Activated naive CD4-positive, alpha-beta T cell (primary cell): ENCODE measurements at places on chromosomes 11 and 22.

DNA sequence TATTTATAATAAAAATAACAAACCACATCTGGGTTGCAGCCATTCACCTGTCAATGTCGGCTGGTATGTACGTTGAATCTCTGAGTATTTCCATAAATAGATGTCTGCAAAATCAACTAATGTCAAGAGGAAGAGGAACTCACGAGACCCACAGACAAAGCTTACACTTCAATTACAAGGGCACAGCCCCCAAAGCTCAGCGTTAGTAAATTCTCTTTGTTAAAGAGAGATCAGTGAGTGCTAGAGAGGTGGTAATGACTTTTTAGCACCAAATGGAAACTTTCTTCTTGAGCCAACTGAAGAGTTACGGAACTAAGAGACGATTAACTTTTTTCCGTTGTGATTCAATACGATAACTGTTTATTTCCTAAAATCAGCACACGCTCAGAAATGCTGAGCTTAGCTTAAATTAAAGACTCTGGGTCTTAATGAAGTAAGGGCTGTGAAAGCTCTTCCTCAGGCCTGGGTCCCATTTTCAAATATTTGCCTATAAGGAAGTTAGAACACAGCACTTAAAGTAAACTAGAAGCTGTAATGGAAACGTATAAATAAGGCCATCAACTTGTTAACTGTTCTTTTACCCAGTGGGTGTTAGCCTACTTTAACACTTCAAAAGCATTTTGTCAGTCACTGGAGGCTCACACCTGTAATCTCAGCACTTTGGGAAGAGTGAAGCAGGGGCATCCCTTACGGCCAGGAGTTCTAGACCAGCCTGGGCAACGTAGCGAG lies 22.8 kb upstream of the TFIP11 start:
- no peak for DNase-seq

GRCh38 chr11:3133261-3134217 lies 31.6 kb downstream of the OSBPL5 start:
- no peak for DNase-seq

DNA sequence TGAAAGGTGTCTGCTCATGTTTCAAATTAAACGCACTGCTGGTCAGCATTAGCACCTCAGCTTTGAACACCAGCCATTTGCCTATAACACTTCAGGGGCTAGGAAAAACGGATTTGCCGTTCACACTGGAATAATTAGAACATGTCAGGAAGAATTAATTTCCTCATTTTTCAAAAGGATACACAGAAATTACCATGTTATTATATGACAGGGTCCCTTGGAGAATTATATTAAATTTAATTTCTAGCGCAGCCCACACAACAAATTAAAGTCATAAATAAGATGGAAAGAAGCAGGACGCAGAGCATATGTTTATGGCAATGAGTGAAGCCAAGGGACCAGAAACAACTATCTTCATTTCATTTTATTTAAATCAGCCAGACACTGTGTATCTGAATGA lies 83.8 kb upstream of the SOX6 start:
- no peak for DNase-seq

DNA sequence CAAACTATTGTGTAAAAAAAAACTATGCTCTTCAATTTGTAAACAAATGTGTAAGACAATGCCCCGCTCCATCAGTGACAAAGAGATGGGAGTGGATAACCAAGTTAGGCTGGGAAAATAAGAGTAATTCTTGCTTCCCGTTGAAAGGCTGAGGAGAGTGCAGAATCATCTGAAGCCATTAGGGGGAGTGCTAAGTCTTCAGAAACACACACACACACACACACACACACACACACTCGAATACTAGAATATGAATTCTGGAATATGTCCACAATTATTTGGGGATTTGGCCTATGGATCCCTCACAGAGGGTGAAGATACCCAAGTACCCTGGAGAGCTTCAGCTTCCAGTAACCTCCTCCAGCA lies 27.8 kb upstream of the ROBO3 start:
- DNase-seq: no peak

DNA sequence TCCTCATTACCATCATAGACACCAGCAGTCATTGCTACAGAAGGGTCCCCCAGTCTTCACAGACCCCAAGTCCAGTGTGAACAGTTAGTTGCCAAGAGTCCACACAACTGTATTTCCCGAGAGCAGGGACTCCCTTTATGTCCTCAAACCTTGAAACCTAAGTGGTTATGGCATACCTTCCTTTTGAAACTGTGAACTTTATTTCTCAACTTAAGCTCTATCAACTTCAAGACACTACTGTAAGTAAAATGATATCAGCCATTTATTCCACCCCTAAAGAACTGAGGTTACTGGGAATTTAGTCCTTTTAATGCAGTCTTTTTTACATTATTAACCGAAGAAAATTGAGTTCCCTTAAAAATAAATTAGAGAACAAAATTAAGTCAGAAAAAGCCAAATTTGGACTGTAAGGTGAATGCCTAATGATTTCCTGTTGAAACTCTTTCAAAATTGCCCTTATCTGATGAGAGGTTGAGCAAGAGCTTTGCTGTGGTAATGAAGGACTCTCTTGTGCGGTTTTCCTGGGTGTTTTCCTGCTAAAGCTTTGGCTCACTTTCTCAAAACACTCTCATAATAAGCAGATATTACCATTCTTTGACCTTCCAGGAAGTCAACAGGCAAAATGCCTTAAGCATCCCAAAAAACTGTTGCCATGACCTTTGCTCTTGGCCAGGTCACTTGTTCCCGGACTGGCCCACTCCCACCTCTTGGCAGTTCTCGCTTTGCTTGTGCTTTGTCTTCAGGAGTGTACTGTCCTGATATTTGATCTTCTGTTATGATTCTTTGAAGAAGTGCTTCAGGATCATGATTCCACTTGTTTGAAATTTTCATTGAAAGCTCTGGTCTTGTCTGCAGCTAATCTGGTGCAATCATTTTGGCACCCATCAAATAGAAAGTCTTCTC lies 765.4 kb upstream of the ANO3 start:
- DNase-seq: no peak

DNA sequence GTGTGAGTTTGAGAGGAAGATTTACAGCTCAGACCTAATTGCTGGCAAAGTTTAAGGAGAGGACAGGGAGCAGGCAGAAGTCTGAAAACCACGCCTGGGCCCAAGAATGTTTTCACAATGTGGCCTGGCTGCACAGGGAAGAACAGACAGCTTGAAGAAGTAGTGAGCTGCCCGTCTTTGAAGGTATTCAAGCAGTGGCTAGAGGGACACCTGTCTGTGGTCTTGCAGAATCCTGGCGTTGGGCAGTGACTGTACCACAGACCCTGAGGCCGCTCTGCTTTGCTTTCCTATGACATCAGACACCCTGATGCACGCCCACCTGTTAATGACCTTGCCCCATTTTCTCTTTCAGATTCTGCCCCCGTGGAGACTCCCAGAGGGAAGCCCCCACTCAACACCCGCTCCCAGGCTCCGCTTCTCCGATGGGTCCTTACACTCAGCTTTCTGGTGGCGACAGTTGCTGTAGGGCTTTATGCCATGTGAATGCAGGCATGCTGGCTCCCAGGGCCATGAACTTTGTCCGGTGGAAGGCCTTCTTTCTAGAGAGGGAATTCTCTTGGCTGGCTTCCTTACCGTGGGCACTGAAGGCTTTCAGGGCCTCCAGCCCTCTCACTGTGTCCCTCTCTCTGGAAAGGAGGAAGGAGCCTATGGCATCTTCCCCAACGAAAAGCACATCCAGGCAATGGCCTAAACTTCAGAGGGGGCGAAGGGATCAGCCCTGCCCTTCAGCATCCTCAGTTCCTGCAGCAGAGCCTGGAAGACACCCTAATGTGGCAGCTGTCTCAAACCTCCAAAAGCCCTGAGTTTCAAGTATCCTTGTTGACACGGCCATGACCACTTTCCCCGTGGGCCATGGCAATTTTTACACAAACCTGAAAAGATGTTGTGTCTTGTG lies 6.6 kb upstream of the MCM5 start:
- DNase-seq: no peak

- no peak for DNase-seq
These were observed 35.4 kb upstream of the TREH start for GRCh38 chr11:118714816-118715215.
